ENCODE measurements at places on chromosomes 3 and 15. TPM values are rescaled to one million over a fixed set of nuclear protein-coding genes. Genes with fewer than 3 reads are reported as not detected.

DNA sequence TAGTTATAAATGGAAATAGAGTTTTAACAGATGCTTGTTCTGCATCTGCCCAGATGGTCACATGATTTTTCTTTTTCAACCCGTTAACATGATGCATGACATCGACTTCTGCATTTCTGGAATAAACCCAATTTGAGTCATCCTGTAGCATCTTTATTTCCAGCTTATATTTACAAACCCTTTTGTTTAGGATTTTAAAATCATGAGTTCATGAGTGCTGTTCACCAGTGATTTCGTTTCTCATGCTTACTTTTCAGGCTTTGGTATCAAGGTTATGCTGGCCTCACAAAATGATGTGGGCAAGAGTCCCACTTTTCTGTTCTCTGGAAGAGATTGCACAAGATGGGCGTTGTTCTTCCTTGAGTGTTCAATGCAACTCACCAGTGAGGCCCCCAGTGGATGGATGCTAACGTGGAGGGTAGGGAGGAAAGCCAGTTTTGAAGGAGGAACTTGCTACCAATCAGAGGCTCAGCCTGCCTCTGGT lies 5.2 kb downstream of the HRH1 start:
- H3K4me1 ChIP-seq = no peaks in the 10 kb centered on the region
- peak overlapping the region; percentile 58 for H3K27ac ChIP-seq
- DNase-seq = peak; percentile 61
- H3K27me3 ChIP-seq = no peaks in the 10 kb centered on the region

DNA sequence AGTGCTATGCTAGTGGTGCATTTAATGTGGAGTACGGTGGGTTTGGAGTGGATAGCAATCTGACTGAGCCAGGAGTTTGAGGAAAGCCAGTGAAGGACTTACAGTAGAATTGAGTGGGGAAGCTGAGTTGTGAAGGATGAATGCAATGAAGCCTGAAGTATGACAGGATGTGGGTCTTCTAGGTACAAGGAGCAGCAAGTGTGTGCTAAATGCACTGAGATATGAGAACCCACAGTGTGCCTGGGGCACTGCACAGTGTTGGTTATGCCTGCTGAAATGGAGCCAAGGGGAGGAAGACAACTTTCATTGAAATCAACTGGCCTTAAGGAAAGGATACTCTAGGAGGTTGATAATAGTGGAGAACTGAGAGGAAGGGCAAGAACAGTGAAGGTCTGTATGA lies 105.5 kb upstream of the MRPL3 start:
- H3K4me3 ChIP-seq = no peak overlapping the region
- H3K27me3 ChIP-seq = no peaks in the 10 kb centered on the region

DNA sequence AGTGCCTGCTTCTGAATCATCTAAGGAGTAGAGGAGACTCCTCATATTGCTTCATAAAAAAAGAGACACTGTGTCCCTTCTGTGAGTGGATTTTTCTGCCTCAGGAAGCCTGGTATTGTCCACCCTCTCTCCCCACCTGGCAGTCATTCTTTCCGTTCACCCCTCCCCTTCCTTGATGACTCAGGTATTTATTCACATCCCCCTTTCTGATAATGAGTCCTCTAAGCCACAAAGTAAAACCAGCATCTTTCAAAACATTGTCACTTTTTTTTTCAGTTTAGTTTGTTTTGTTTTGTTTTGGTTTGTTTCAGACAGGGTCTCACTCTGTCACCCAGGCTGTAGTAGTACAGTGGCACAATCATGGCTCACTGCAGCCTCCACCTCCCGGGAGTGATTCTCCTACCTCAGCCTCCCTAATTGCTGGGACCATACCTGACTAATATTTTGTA lies 65.2 kb upstream of the UBE2E1 start:
- no peak for DNase-seq
- no peak overlapping the region for H3K4me3 ChIP-seq
- H3K4me1 ChIP-seq = peaks cover 6% of the 10 kb centered on the region
- no peaks in the 10 kb centered on the region for H3K36me3 ChIP-seq
- H3K27me3 ChIP-seq = no peaks in the 10 kb centered on the region
- H3K27ac ChIP-seq = no peak overlapping the region

- no peak overlapping the region for H3K27ac ChIP-seq
- H3K27me3 ChIP-seq = no peaks in the 10 kb centered on the region
- no peaks in the 10 kb centered on the region for H3K36me3 ChIP-seq
- no peak overlapping the region for H3K4me3 ChIP-seq
- H3K4me1 ChIP-seq = no peaks in the 10 kb centered on the region
Observed at GRCh38 chr3:156170571-156170970, 50.2 kb downstream of the KCNAB1 start.

DNA sequence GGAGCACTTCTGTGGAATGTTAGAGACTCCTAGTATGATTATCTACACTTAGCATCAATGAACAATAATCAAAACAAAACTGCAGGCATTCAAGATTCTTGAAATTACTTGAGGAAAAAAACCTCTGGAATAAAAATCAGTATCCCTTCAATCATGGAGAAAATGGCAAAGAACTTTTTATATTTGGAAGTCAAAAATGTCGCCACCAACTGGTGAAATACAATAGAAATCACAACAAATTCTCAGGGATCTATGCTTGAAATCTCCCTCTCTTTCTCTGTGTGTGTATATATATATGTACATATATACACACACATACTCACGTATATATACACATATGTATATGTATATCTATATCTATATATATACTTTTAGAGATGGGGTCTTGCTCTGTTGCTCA lies 378.9 kb upstream of the ALCAM start:
- H3K27me3 ChIP-seq = no peaks in the 10 kb centered on the region
- no peaks in the 10 kb centered on the region for H3K4me1 ChIP-seq
- H3K36me3 ChIP-seq = no peaks in the 10 kb centered on the region

GRCh38 chr3:187014417-187014864 lies 84.1 kb downstream of the ST6GAL1 start:
- no peaks in the 10 kb centered on the region for H3K27me3 ChIP-seq
- H3K4me1 ChIP-seq = no peaks in the 10 kb centered on the region
- no peak overlapping the region for H3K4me3 ChIP-seq
- DNase-seq = no peak
- no peaks in the 10 kb centered on the region for H3K36me3 ChIP-seq

The UBE2E2 gene
- total RNA-seq = 5.3 TPM

All from uterus (tissue), 4 donors.